Germinal center (tissue), 1 donor: ENCODE measurements at places on chromosomes 16 and 17.

- no peak for DNase-seq
Measured at GRCh38 chr17:76723812-76724211, 2.6 kb downstream of the JMJD6 start.

- DNase-seq = no peak
Measured at GRCh38 chr16:66509576-66509975, 40.3 kb downstream of the TK2 start.

- peak; percentile 47 for DNase-seq
Measured at GRCh38 chr16:28063591-28064061, at the start of gene GSG1L. Gene GSG1L, minus strand, starts transcription at chr16:28063714. Its CDS starts 290 bp downstream, at chr16:28063424.

GRCh38 chr17:36182176-36183000 is 6.0 kb upstream of the TBC1D3B start:
- DNase-seq = no peak

- no peak for DNase-seq
Measured at GRCh38 chr17:16569358-16569712, 331 bp upstream of the ZNF287 start.

GRCh38 chr17:61409301-61410112 is 9.9 kb downstream of the TBX2 start:
- DNase-seq = peak; percentile 69

DNA sequence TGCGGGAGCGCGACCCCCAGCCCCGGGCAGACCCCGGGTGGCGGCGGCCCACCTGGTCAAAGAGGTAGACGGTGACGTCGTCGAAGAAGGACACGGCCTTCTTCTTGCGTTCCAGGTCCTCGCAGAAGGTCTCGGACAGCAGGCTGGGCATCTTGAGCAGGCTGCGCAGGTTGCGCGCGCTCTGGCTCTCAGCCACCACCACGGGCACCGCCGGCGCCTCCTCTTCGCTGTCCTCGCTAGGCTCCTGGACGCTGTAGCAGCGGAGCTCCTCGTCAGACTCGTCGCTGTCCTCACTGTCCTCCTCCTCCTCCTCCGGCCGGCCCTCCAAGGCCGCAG is 45.2 kb upstream of the PVALEF start:
- no peak for DNase-seq

- DNase-seq = no peak
Measured at GRCh38 chr17:37884516-37884915, 39.7 kb upstream of the TBC1D3K start.

DNA sequence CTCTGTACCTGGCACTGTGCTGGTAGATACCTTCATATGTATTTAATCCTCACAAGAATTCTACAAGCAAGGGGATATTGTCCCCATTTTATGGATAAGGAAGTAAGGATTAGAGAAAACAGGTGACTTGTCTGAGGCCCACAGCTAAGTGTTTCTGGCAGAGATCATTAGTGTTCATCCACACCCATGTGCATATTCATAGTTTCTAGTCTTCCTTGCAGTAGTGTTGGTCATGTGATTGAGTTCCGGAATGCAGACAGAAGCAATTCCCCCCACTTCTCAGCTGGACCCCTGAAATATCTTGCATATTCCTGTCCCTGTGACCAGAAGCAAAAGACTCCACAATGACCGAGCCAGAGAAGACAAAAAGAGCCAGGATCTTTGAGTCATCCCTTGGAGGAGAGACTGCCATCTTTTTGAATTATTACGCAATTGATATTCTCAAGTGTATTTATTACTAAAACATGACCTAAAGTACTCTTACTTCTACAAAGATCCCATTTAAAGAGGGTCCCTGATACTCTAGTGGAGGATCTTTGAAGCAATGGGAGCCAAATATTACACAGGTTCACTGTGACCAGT is 43.4 kb downstream of the SOX9 start:
- no peak for DNase-seq

DNA sequence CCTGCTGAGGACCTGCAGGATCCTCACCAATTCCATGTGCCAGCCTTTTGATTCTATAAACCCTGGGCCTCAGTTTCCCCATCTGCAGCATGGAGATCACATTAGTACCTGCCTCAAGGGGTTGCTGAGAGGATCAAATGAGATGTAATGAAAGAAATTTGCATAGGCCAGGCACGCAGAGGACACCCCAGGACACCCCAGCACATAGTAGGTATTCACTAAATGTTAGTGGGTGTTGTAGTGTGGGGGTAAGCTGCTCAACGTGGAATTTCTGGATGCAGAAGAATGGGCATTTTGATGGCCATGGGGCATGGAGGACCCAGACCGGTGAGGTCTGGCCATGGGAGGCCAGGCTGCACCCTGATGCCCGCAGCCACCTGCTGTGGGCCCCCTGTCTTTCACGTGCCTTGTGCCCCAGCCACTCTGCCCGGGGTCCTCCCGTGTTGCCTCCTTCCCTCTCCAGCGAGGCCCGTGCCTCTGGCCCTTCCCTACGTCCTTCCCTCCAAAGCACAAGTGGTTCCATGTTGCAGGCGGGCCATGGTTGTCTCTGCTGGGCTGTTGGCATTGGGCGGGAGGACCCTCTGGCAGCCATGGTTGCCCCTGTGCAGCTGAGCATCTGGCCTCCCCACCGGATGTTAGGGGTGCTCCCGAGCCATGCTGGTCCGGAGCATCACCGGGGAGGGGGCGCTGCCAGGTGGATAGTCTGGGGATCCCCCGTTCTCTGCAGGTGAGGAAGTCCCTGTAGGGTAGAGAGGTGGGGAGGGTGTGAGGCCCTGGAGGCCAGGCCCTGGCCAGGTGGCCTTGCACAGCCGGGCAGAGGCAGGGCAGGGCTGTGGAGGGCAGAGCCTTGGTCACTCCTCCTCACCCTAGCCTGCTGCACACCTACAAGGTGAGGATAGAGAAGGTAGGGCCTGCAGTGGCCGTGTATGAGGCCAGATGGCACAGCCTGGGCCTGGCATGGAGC is 8.6 kb downstream of the MAP2K3 start:
- no peak for DNase-seq

DNA sequence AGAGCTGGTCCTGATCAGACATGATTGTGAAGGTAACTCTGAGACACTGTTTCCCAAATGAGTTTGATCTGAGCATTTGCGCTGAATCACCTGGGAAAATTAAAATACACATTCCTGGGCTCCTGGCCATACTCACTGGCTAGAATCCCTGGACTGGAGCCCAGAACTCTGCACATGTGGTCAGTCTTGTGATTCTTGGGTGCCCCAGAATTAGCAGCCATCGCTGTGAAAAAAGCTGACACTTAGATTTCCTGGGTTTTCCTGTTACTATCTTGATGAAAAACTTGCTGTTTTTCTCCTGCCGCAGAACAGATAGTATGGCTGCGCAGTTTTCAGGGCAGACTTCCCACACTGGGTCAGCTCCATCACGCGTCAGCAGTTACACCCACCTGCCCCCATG is 24.6 kb downstream of the NECAB2 start:
- DNase-seq = no peak
